ENCODE measurements at places on chromosomes 7 and 10. TPM values are rescaled to one million over a fixed set of nuclear protein-coding genes. Genes with fewer than 3 reads are reported as not detected.

PIK3CG gene
- total RNA-seq: not detected

AGR2 gene
- total RNA-seq: not detected

OR2A14 gene
- not detected for total RNA-seq

PON1 gene
- total RNA-seq: not detected

BAZ1B gene
- total RNA-seq: 49.4 TPM

ZNF33A gene
- 6.6 TPM for total RNA-seq

CPVL gene
- total RNA-seq: not detected

THNSL1 gene
- total RNA-seq: 3.0 TPM

PRR15 gene
- total RNA-seq: 6.1 TPM

TMEM178B gene
- total RNA-seq: 0.25 TPM

AGBL3 gene
- total RNA-seq: 2.4 TPM

BRAT1 gene
- 37.9 TPM for total RNA-seq

ALOX5 gene
- total RNA-seq: not detected

SPDYE1 gene
- total RNA-seq: not detected

EVX1 gene
- total RNA-seq: not detected

NET1 gene
- 40.2 TPM for total RNA-seq

CHST3 gene
- 43.3 TPM for total RNA-seq

CD36 gene
- total RNA-seq: 1.3 TPM

ZNF438 gene
- 2.9 TPM for total RNA-seq

AGMO gene
- total RNA-seq: not detected

GRM3 gene
- not detected for total RNA-seq

TMEM229A gene
- total RNA-seq: not detected

LDB3 gene
- total RNA-seq: under 0.01 TPM

CYP3A5 gene
- not detected for total RNA-seq

RASA4B gene
- 1.1 TPM for total RNA-seq

CLRN3 gene
- not detected for total RNA-seq

PLXNA4 gene
- 0.89 TPM for total RNA-seq
